ENCODE measurements at places on chromosomes 6 and 20.

- DNase-seq = no peak
Measured at GRCh38 chr20:41030531-41031242, 2.1 kb downstream of the TOP1 start.

DNA sequence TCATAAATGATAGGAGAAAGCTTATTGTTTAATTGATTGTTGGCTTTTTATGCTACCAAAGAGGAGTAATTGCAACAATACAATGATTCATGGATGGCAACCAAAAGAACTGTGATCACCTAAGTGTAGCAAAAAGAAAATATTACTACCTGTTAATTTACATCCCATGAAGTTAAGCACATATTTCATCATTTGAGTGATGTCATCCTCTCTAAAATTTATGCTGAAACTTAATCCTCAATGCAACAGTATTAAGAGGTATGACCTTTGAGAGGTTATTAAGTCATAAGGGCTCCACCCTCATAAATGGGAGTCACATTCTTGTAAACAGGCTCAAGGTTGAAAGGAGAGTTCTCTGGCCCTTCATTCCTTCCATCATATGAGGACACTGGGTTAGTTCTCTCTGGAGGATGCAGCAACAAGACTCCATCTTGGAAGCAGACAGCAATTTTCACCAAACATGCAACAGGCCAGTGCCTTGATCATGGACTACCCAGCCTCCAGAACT lies 190.6 kb upstream of the GRIK2 start:
- no peak for DNase-seq

DNA sequence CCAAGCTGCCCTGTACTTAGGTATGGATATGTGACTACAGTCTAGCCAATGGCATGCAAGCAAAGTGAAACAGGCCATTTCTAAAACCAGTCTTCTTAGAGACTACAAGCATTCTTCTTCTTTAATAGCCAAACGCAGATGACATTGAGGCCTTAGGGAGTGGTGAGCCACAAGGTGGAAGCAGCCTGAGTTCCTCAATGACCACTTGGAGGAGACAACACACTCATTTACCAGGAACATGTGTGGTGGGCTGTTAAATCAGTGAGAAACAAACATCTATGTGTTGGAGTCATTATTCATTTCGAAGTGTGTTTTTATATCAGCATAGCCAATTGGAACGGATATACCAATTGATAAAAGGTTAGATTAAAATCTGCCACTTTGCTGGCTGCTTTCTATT lies 122.0 kb downstream of the GFRAL start:
- DNase-seq = no peak

GRCh38 chr6:131551902-131552301 lies 21.1 kb upstream of the ARG1 start:
- no peak for DNase-seq

DNA sequence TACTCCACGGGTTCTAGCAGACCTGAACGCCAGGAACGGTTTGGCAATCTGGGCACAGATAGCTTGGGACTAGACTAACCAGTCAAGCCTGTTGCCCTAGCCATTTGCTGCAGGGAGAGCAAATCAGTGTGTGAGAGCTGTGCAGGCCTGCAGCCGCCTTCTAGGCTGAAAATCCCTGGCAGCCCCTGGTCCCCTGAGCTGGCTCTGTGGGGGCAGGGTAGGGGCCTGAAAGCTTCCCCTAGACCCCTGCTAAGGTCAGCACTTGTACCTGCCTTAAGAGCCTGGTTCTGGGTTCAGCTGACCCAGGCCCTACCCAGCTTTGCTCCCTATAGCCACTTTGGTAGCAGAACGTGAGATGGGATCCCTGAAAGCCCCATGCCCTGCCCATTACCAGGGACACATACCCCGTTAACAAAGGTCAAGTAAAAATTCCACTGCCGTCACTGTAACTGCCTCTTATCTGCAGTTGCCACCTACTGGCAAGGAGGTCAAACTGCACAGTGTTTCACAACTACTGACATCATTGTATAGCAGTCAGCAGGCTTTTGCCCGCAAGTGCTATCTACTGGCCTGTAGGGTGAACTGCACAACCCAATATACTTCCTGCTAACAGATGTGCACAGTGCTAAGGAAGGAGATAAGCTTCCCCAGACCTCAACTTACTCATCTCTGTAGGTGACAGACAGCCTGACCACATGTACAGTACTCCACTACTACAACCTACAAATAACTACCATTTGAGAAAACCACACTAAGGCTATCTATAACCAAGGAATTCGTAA lies 95.1 kb upstream of the OLIG3 start:
- no peak for DNase-seq

GRCh38 chr6:29656157-29656556 lies 735 bp upstream of the MOG start:
- DNase-seq = no peak

- DNase-seq = no peak
Measured at GRCh38 chr6:25709761-25710160, 44.8 kb upstream of the SLC17A4 start.

DNA sequence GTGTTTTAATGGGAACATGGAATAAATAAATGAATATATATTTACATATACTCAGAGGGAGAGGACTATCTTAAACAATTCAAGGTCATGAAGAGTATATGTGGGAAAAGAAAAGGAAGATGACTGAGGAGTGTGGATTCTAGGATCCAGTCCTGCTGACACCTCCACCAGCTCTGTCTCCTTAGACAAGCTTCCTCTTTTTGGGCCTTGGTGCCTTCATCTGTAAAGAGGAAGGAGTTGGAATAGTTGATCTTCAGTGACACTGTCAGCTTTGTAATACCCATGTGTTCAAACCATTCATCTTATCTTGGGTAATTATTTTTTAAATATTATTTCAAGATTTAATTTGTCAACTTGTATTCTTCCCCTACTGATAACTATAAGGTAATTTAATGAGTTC lies 338.0 kb downstream of the ADGRB3 start:
- no peak for DNase-seq

DNA sequence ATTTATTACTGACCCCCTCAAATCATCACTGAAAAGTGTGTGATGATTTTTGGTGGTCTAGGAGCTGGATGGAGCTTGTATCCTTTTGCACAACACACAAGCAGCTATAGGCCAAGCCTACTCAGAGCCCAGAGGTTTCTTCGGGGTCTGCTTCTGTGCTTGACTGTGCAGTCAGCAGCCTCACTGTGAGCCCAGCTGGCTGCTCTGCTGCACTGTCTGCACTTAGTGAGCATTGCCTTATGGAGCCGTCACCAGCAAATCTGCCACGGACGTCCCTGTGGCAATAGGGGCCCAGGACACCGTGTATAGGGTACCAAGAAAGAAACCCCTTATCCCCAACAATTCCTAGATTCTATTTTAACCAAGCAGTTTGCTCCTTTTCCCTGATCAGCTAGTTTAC lies 38.6 kb upstream of the GMPR start:
- no peak for DNase-seq

DNA sequence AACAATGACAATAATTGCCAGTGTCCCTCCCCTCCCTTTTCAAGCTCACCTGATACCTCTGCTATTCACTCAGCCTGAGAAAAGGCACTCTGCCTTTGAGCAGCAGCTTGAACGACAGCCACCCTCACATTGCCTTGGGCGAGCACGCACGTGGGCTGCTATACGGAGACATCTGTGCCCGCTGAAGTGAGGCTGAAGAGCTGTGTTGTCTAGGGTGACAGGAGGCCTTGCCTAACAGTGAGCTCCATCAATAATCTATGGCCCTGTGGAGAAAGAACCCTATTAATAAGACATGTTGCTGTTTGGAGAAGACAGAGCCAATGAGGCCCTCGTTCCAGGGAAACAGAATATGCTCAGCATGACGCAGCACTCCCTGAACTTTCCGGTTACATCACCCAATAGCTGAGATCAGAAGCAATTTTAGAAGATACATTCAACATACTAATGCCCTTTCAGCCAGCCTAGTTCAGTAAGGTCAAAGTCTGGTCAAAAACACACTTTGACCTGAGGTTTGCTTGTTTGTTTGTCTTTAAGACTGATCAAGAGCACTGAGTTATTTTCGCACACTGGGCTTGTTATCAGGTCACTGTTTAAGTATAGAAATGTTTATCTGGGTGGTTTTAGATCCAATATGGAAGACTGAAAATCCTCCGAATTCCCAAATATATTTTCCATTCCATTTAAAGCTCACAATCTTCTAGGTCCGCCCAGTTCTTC lies 30.6 kb downstream of the RBM24 start:
- DNase-seq = no peak

- DNase-seq = no peak
Measured at GRCh38 chr20:32959351-32960221, 44.6 kb downstream of the SUN5 start.

DNA sequence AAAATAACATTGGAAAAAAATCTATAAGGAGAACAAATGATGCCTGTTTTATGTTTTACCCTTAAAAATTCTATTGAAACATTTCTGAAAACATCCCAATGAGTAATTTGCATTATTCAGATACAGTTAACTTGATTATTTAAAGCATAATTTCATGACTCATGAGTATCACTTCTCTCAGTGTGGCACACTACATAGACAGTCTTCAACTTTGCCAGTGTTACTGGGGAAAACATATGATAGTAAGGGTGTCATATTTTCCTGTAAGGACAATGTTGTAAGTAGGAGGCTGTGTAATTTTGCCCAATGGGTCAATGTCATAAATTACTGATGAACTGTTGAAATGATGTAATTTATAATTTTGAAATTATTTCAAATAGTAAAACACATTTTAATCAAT lies 125.5 kb downstream of the PHACTR1 start:
- no peak for DNase-seq

DNA sequence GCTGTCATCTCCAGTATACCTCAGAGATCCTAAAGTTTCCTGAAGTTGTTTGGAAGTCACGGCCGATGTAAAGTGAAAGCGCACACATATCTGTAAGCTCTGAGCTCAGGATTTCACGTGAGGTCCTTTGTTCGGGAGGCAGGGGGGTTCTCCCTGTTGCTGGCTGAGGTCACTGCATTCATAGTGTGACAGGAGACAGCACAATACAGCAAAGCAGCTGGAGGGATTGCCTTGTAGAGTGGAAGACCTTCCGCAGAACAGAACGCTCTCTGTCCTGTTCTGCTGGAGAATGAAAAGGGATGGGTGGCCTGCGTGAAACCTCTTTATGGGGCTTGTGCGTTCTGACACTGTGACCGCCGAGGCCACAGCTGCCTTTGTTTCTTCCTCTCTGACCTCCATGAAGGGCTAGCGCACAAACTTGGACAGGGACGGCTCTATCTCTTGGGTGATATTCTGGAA lies 13.4 kb upstream of the SERPINB1 start:
- no peak for DNase-seq

DNA sequence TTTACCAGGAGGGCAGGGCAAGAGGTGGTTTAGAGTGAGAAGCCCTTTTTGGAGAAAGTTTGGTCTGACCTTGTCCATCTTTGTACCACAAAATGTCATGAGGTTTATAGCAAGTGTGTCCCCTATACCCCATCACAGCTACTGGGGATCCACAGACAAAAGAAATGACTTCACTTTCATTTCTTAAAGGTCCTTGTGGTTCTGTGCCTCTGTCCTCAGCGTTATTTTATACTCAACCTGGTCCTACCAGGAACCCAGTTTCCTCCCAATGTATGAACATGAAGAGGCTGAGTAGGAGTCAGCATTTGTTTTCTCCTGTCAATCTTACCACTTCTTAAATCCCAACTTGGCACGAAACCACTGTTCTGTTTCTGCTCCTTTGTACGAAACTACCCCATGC lies 157.6 kb downstream of the NFATC2 start:
- DNase-seq = no peak

DNA sequence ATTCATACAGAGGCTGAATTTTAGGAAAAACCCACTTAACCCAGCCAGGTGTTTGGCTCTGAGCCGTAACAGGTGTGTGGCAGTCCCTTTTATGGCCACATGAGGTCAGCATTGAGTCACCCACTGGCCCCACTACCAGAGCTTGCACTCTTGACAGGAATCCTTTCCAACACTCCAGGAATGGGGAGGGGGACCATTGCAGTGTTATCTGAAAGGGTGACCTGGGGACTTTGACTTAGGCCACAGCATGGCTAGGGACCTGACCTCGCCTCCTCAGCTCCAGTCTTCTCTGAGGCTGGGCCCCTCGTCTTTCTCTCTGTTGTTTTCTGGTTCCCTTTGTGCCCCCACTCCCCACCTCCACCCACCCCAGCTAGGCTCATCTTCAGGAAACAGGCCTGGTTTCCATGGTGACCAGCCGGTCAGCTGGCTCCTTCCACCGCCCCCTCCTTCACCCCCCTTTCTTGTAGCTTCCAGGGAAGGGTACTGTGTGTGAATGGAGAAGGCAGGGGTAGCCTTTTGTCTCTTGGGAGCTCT lies 2.1 kb upstream of the TMEM151B start:
- DNase-seq = peak; percentile 11

DNA sequence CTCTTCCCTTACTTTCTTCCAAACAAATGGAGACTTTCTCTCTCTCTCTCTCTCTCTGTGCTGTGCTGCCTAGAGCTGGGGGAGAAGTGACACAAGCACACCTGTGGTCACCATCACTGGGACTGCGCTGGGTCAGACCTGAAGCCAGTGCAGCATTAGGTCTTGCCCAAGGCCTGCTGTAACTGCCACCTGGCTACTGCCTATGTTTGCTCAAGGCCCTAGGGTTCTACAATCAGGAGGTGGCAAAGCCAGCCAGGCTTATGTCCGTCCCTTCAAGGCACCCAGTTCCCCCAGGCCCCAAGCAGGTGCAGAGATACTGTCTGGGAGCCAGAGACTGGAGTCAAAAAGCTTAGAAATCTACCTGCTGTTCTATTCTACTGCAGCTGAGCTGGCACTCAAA lies 49.4 kb upstream of the TOP1 start:
- DNase-seq = no peak

DNA sequence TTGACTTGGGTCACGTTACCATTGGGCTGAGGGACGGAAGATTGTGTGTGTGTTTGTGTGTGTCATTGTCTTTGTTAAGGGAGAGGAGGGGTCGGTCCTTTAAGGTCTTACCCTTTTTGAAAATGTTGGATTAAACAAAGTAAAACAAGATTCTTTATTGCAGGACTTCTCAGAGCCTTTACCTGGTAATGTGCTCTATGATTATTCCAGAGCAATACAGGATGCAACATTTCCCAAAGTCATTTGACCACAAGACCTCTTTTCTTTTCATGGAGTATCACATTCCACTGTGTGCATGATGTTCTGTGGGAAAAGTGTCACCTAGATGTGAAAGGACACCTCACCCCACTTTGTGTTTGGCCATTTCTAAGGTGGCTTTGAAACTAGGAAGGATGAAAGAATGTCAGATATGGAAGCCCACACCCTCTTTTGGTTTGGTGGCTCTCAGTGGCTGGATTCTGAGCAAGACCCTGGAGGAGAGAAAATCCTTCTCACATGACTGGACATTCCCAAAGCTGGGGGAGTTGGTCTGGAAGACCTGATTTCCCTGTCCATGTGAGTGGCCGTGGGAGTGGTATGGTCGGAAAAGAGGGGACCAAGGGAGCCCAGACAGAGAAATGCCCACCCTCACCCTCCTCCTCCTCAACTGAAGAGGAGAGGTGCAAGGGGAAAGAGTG lies 18.2 kb upstream of the ZNF831 start:
- DNase-seq = no peak

- no peak for DNase-seq
Measured at GRCh38 chr20:57400821-57401564, 9.8 kb downstream of the RBM38 start.

Measured in DMS 273 treated with DMSO at 0.1 percent for 48 hours (cell line).